ENCODE measurements at places on chromosomes 7 and 10. TPM values are rescaled to one million over a fixed set of nuclear protein-coding genes. Genes with fewer than 3 reads are reported as not detected.

FOXP2 gene
- 42.9 TPM for total RNA-seq

OPN4 gene
- not detected for total RNA-seq

TYW1B gene
- total RNA-seq: 1.2 TPM

ZNF32 gene
- 56.7 TPM for total RNA-seq

ANXA8 gene
- not detected for total RNA-seq
